Stimulated activated CD4-positive, alpha-beta T cell treated with anti-CD3 and anti-CD28 coated beads, Interleukin-1b, Interleukin-23, amount 100 ng/mL, for 24 hours (primary cell): ENCODE measurements at places on chromosomes 2 and 18.

GRCh38 chr18:75916624-75916982 is 489.1 kb upstream of the SMIM21 start:
- DNase-seq: no peak

- DNase-seq: no peak
Observed at GRCh38 chr18:5961828-5962150, 66.5 kb upstream of the TMEM200C start.

DNA sequence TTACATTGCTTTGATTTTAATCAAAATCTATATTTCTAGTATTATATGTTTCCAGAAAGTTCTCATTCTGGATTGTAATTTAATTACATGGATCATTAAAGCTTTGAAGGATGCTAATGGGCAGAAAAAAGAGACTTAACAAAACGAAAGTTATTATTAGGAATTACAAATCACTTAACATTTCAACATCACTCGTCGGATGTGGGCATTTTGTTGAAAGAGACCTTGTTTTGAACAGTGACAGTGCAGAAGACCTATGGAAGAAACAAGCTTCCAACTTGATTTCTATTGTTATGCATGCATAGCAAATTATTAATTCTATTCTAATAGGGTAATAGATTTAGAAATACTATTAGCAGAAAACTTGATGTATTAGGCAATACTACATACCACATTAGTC is 31.4 kb upstream of the DARS1 start:
- DNase-seq: no peak

GRCh38 chr2:192901446-192901845 is 706.7 kb upstream of the TMEFF2 start:
- no peak for DNase-seq

DNA sequence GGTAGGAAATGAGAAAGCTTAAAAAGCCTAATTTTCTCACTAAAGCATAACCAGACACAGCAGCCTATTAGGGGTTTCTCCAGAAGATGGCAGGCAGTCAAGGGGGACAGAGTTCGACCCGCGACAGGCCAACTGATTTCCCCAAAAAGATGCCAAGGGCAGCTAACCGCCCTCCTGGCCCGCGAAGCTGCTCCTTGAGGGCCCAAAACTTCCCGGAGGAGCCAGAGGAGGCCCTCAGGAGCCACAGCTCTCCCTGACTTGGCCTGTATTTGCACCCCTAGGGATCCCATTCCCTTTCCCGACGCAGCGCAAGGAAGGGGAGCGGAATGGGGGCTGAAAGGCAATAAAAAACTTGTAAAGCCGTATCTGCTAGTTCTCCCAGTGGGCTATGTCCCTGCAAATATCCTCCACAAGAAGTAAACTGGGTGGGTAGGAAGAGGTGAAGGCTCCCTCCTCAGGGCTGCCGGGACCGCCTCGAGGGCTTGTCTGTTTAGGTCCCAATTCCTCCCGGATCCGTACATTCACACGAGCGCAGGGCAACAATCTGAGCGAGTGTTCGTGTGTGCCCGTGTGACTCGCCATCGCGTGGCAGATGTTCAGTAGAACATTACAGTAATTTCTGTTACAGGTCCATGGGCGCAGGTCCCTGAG is 756 bp upstream of the NAGK start:
- DNase-seq: no peak

- DNase-seq: no peak
Observed at GRCh38 chr2:21812766-21813165, 689.0 kb downstream of the TDRD15 start.

DNA sequence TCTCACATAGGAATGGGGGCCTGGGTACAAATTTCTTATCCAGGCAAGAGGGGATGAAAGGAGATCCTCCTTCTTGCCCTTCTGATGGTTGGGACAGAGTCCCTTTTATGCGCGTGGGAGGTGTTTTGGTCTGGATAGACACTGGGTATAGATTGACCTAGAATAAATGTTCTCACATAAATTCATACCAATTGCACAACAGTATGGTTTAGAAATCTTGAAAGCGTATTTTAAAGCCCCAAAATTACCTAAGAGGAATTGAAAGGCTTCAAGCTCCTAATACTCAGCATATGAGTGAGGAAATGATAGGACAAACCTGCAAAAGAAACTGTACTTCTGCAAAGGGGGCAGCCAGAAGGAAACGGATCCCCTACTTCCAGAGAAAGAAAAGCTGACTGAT is 2.6 kb upstream of the BCL2 start:
- no peak for DNase-seq

DNA sequence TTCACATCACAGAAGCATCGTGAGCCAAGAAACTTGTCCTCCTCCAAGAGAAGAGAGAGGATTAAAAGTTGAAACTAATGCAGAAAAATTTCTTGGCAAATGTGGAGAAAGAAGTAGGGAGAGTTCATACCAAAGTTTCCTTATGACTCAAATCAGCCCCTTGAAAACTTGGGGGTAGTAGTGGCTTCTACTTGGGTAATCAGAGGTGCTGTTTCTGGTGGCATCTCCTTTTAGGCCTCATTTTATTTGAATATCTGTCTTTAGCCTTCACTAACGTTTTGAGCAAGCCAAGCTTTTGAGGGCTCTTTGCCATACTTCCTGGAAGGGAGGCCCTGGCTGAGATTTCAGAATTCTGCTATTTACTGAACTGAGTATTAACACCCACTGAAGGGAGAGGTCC is 515.3 kb upstream of the MEX3C start:
- DNase-seq: no peak

DNA sequence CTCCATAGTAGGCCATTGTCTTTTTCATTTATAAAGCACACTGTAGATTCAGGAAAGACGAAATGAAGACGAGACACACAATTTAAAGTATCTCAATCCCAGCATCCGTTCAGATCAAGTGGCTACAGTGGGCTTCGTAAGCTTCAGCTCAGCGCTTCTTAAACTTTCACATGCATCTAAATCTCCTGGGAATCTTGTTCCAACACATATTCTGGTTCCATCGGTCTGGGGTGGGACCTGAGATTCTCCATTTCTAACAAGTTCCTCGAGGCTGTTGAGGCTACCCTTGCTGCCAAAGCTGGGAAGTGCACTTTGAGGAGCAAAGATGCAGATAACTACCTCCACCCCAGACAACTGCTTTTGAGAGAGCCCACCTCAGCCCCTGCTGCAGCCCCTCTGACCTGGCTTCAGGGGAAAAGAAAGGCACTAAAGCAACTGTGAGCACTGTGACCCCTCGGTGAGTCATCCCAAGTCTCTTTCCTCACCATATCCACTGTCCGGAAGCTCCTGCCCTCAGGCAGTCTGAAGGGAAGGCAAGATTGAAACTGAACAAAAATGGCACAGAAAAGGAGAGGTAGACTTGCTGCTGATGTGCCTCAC is 201.1 kb upstream of the FBXO11 start:
- DNase-seq: no peak

DNA sequence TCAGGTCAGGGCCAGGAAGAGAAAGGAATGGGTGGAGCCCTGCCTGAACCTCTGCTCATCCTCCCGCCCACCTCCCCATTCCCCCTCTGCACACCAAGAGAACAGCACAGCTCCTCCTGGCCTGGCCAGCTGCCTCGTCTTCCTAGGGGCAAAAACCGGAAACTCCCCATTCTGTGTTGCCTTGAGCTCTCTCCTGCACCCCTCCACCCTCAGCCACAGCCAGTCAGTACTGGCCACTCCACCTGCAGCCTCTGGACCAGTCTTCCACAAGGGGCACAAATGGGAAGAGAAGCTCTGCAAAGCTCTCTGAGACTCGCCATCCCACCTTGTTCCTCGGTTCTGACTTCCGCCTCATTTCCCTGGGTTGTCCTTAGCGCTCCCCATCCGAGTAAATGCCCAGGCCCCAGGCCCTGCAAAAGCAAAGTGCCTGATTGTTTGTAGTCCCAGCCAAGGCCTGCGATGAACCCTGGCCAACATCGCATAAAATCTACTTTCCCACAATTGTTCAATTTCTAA is 39.3 kb upstream of the SLC35G4 start:
- DNase-seq: no peak
